ENCODE measurements at places on chromosomes 2 and 18.

- no peak for DNase-seq
Observed at GRCh38 chr2:69087211-69087911, 74.4 kb downstream of the ANTXR1 start.

DNA sequence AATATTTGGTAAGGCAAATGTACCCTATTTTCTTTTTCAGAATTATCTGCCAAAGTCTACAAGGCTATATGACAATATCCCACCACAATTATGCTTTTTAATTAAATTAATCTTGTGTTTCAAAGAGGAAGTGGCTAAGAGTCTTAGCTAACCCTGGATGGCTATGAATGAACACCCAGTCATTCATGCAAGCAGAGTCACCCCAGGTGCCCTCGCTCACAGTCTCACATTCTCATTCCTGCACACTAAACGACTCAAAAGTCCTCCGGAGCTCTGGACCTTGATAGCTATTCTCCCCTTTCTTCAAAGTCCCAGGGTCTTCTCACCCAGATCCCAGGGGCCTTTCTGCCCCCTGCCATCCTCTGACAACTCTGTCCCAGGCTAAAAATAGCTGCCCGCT is 42.1 kb upstream of the MRPL19 start:
- no peak for DNase-seq

DNA sequence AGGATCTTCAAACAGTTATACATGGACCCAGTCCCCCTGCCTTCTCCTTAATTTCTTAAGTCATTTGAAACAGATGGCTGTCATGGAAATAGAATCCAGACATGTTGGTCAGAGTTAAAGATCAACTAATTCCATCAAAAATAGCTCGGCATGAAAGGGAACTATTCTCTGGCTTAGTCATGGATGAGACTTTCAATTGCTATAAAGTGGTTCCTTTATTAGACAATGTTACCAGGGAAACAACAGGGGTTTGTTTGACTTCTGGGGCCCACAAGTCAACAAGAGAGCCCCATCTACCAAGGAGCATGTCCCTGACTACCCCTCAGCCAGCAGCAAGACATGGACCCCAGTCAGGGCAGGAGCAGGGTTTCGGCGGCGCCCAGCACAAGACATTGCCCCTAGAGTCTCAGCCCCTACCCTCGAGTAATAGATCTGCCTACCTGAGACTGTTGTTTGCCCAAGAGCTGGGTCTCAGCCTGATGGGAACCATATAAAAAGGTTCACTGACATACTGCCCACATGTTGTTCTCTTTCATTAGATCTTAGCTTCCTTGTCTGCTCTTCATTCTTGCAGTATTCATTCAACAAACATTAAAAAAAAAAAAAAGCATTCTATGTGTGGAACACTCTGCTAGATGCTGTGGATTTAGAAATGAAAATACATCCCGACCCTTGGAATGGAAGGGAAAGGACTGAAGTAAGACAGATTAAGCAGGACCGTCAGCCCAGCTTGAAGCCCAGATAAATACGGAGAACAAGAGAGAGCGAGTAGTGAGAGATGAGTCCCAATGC is 4.6 kb downstream of the TTR start:
- no peak for DNase-seq

DNA sequence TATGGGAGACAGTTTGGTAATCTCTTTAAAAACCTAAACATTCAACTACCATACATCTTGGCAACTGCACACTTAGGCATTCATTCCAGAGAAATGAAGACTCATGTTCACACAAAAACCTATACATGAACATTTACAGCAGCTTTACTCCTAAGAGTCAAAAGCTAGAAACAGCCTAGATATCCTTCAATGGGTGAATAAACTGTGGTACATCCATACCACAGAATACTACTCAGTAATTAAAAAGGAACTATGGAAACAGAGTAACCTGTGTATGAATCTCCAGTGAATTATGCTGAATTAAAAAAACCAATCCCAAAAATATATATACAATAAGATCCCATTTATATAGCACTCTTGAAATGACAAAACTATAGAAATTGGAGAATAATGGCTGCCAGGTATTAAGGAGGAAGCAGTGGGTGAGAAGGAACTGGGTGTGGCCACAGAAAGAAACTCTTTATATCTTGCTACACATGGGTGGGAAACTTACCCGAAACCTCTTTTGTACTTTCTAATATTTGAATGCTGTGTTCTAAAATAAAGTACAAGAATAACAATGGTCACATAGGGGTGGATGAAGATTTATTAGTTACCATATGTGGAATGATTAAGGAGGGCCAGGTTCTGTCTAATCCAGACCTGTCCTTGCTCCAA is 13.7 kb downstream of the SESTD1 start:
- no peak for DNase-seq

- peak; percentile 71 for DNase-seq
Observed at GRCh38 chr2:189466656-189467055, 25.4 kb downstream of the WDR75 start.

- no peak for DNase-seq
Observed at GRCh38 chr2:67808112-67808511, 254.7 kb downstream of the C1D start.

- peak; percentile 20 for DNase-seq
Observed at GRCh38 chr2:97906307-97906706, 89.4 kb downstream of the TMEM131 start.

DNA sequence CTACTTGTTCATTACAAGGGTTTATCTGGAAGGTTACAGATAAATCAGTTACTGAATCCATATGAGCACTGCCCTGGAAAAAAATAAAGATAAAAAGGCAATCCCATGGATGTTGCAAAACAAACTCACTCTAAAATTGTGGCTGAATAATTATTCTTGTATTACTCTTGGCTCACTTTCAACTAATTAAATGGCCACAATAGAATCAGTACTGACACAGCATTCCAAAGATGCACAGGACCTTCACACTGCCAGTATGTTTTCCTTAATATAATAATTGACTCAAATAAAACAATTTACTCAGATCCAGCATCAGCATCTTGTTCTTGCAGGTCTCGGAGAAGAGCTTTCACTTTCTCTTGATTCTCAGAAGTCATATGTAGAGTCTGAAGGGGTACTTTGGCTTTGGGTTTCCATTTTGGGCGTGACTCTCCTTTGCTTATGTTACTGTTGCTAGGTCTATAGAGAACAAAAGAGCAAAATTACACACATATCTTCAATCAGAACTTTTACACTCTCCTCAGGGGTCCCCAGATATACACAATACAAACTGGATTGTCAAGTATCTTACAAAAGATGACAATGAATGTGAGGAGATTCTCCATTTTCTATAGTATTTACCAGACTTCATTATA is 12.6 kb downstream of the DHX57 start:
- no peak for DNase-seq

DNA sequence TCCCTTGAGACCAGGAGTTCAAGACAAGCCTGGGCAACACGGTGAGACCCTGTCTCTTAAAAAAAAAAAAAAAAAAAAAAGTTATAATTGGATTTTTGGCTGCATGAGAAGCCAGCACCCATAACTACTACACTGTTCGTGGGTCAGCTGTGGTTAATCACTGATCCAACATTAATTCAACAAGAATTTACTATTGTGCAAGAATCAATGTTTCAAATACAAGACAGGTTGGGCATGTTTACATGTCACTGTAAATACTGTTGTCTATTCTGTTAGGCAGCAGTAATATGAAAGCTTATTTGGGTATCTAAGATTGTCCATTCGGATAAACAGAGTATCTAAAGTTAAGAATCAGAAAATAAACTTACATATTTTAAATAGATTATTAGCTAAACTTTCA is 62.3 kb downstream of the ESCO1 start:
- DNase-seq: no peak

GRCh38 chr2:48345176-48345575 is 184.8 kb upstream of the STON1 start:
- DNase-seq: no peak

GRCh38 chr2:174577967-174578589 is 19.5 kb downstream of the WIPF1 start:
- DNase-seq: no peak

- DNase-seq: no peak
Observed at GRCh38 chr18:46761059-46761769, 4.4 kb upstream of the ST8SIA5 start.

DNA sequence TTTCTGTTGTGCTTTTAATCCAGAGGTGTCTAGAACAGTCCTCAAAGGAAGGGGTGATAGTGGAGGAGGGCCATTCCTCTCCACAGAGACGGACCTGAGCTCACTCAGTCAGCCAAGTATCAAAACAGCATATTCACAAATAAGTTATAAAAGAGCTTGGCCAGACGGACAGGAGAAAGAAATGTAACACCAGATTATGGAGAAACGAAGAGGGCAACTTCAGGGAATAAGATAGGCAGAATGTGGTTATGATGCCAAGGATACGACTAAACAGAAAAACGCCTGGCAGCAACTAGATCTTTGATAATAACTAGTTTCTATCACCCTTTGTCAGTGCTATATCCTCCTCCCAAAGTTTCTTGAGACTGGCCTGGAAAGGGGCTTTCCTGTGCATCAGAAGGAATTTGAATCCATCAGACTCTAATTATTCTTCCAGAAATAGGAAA is 42.5 kb downstream of the MAP4K3 start:
- no peak for DNase-seq

- DNase-seq: no peak
Observed at GRCh38 chr2:19963386-19963785, 26.5 kb downstream of the WDR35 start.

DNA sequence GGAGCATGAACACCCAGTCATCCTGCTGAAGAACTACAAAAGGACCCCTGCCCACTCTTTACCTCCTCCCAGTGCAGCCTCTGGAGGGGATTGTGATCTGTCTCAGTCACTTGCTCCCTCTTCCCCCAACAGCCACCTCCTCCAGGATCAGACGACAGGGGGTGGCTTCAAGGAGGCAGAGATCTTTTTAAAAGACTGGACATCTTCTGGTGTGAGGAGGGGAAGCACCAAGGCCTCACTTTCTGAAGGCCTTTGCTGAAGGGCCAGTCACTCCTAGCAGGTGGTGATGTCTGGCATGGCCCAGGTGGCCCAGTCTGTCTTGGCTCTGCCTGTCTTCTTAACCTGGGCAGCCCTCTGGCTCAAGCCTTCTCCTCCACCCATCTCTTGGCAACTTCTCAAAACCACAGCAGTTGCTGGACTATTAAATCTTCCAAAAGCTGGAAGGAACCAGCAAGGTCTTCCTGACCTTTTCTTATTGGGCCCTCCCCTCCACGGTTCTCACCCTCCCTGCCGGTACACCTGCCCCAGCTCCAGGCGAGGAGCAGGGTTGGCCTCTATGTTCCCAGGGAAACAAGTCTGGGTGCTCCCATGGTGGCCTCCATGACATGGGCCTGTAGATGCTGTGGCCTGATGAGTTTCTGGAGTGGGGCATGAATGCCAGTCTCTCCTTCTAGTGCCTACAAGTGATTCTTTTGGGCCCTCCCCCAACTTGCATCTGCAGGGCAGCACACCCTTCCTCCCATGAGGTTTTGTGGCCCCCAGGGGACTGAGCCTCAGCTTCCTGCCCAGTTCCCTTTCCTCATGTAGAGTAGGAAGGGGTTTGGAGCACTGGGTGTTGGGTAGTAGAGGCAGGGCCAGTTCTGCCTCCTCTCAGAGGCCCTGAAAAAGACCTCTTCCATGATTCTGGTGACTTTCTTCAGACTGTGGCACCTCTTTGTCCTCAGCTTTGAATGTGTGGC is 5.0 kb upstream of the ATP6V1B1 start:
- DNase-seq: no peak

- no peak for DNase-seq
Observed at GRCh38 chr2:129502781-129503180, 476.7 kb upstream of the RAB6C start.

DNA sequence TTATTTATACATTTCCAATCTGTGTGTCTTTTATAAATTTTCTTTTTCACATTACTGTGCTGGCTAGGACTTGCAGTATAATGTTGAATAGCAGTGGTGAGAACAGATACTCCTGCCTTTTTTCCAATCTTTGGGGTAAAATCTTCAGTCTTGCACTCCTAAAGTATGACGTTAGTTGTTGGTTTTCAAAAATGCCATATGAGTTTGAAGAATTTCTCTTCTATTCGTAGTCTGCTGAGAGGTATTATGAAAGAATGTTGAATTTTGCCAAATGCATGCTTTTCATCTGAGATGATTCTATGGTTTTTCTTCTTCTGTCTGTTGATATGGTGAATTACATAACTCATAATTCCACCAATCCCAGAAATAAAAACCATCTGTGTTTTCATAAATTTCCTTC is 335.3 kb upstream of the CHST9 start:
- DNase-seq: no peak

- DNase-seq: no peak
Observed at GRCh38 chr2:228535396-228535795, 353.9 kb upstream of the SPHKAP start.

DNA sequence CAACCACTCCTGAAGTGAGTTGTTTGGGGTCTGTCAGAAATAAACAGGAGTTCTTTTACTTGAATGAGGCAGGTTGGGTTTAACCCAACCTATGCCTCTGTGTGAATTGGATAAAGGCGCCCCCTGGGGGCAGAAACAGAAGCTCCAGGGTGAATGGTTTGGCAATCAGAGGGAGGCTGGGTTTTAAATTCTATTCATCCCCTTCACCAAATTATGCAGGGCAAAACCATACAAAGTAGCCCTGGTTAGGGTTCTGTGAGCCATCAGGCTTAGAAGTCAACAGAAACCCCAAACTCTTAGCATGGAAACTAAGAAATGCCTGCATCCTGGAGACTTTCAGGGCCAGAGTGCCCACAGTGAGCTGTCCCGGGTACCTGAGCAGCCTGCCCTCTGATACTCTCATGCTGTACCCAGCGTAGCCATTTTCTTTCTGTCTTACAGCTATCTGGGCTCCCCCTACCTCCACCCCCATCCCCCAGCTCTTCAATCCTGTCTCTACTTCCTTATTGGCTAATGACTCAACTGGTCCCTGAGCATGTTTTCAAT is 241.5 kb downstream of the ICOS start:
- peak; percentile 21 for DNase-seq

DNA sequence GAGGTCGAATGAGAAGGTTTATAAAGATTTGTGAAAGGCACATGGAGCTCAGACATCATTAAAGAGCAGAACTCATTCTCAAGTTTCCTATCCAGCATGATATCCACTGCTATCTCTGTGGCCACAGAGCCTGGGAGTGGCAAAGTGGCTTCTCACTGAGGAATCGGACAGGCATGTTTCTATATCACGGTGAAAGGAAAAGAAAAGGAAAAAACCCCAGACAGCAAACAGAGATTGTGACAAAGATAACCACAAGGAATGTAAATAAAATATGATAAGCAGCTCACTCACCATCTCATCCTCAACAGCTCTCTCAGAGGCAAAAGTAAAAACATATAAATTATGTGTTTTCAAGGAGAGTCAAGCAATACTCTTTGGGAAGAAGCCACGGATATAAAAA is 2.5 kb downstream of the PID1 start:
- DNase-seq: no peak

GRCh38 chr2:113181258-113182051 is 7.7 kb downstream of the PSD4 start:
- DNase-seq: peak; percentile 76

- DNase-seq: no peak
Observed at GRCh38 chr2:231486851-231487596, 22.7 kb upstream of the NCL start.

GRCh38 chr18:47964053-47964452 is 33.6 kb upstream of the SMAD2 start:
- DNase-seq: no peak

Measured in hematopoietic multipotent progenitor cell treated with erythropoietin and hydrocortisone succinate and interleukin-3 and kit ligand, for 17 days (in vitro differentiated cells).